ENCODE measurements at places on chromosomes 4 and X.

- DNase-seq: no peak
Measured at GRCh38 chrX:81367291-81367690, 165.4 kb downstream of the SH3BGRL start.

DNA sequence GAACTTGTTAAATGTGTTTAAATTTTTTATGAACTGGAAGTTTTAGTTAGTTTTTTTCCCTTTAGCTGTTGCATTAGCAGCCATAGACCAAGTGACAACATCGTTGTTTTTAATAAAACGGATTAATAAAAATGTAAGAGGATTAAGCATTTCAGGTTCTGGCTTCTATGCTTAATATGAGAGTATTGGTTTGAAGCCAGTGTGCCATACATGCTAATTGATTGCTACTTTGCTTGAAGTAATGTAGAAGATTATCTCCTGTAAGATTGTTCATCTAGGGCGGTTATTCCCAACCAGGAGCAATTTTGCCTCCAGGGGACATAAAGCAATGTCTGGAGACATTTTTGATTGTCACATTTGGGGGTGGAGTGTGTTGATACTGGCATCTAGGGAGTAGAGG, 54.3 kb downstream of the TLL1 start:
- DNase-seq: no peak

DNA sequence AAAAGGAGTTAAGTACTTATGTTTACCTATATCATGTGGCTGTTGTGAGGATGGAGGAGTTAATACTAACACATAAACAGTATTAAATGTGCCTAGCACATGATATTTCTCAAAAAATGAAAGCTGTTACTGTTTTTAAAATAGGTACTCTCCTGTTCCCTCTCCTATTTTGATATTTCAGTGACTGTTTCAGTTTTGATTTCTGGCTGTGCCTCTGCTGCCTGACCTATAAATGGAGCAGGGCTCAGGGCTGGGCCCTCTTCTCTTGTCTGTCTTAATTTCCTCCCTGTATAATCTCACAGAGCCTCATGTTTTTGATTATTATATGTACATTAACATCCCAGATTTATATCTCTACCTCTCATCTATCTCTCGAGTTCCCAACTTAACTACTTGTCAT, 93.3 kb downstream of the UGT8 start:
- no peak for DNase-seq

GRCh38 chr4:109913596-109914241, 1.0 kb downstream of the EGF start:
- no peak for DNase-seq

- no peak for DNase-seq
Measured at GRCh38 chr4:151760002-151760401, 805 bp downstream of the GATB start.

GRCh38 chrX:94366616-94367015, 692.6 kb downstream of the FAM133A start:
- no peak for DNase-seq

DNA sequence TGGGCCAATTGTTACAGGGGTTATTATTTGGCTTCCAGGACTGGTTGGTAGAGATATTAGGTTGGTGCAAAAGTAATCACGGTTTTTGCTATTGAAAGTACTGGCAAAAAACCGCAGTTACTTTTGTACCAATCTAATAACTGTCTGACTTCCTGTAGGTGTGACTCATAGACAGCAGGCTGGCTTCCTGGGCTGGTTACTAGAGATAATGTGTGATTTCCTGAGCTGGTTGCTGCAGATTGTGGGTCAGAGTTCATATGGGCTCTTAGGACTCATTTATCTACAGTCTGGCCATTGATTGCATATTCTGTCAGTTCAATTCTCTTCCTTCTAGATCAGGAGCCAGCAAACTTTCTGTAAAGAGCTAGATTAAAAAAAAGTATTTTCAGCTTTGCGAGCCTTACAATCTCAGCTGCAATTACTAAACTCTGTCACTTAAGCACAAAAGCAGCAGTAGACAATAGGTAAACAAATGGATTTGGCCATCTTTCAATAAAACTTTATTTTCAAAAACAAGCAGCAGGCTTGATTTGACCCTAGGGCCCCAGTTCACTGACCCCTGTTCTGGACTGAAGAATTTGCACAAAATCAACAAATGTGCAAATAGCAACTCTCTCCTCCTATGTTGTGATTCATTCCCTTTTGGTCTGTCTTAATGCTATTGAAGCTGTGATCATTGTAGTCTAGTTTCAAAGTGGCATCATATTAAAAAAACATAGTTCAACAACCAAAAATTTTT, 50.8 kb upstream of the BOD1L1 start:
- DNase-seq: no peak

DNA sequence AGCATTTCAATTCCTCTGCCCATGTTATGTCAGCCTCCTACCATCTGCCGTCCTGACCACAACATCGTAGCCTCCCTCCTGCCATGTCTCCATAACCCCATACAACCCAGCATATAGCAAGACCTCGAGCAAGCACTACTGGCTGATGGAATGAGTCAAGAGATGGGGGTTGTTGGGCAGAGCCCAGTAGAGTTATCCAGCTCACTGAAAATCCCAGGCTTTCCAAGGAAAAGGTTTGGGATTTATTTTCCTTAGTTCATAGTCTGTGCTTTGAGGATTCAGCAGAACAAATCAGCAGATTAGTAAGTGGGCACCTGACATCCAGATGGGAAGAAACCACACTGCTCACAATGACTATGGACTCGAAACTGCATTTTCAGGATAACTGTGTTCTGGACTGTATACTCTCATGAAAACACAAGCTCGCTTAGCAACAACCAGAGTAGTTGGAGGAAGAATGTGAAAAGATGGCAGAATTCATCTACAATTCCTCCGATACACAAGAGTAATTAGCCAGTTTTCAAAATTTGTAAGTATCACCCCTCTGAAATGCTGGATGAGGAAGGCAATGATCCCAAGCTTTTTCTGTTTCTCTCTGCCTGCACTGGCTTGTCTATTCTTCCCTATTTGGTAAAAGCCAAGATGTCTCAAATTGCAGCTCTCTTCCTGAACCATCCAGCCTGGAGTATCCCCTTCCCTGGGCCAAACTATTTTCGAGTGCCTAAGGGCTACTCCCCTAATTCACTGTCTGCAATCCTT, 186.2 kb upstream of the TBL1X start:
- no peak for DNase-seq

DNA sequence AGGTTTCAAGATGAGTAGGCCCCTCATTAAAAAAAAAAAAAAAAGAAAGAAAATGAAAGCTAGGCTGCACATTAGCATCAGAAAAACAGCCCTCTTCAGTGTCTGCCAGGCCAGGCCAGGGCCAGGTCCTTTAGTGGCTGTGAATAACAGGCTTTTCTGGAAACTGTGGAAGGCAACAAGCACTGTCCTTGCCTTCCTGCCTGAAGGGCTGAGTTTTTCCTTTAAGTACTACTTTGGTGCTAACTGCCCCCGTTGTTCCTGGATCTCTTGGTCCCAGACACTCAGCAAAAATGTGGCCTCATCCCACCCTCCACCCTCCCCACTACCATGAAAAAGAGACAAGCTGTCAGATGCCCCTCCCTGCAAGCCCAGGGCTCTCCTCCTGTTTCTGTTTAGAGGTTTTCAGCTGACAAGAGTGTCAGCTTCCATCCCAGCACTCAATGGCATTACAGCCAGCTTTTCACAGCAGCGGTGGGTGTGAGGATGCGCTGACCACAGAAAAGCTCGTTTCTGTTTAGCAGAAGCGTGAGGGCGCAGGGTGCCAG, 174.2 kb downstream of the NHS start:
- DNase-seq: no peak
